ENCODE measurements at places on chromosomes 2 and 18. TPM values are rescaled to one million over a fixed set of nuclear protein-coding genes. Genes with fewer than 3 reads are reported as not detected.
A peak's percentile ranks its signal among the peaks of the same experiment; 100 is the strongest.

- DNase-seq: peak; percentile 32
Measured at GRCh38 chr2:43636621-43637020, 439 bp upstream of the PLEKHH2 start.

GRCh38 chr2:234324116-234324515 lies 172.8 kb downstream of the ARL4C start:
- DNase-seq: no peak

DNA sequence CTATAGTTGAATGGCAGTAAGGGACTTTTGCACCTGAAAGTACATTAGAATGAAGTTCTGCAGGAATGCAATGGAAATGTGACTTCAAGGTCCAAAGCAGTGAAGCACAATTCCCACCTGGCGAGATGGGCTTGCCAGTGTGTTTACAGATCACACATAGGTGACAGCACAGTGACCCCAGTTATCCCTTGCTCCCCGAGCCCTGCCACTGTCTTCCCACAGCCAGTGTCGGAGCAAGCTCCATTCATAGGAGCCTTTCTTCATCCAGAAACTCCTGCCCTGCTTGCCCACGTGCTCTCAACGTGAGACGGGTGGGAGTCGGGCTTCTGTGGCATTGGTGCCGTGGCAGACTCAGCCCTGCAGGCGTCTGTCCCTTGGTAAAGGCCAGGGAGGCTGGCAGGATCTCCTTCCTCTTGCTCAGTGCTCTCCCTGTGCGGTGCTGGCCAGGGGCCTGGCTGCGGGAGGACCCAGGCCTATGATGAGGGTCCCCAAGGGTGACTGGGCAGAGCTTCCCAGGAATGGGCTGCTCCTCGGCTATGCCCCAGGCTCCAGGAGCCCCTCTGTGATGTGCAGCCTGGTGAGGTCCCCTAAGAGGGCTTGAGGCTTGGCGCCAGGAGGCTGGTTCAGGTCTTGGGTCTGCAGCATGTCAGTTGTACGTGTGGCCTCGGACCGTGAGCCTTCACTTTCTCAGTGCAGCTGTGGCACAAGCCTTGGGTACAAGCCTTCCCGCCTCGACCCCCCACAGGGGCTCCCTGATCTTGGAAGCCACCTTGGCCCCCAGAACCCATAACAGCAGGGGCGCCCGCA lies 40.2 kb downstream of the SNED1 start:
- DNase-seq: no peak

DNA sequence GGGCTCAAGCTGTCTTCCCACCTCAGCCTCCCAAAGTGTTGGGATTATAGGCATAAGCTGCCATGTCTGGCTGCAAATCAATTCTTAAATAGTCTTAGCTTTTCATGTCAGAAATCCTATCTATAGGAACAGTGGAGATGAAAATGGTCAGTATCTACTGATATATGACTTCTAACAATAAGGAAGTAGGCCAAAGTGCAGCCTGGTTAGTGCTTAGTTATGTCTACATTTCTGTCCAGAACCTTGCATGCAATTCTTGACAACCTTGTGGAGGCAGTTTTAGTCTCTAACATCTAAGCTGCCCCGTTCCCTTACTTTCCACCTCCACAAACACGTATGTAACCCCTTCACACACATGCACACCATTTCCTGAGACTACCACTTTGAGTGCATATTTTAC lies 169.2 kb upstream of the SPATS2L start:
- DNase-seq: no peak

DNA sequence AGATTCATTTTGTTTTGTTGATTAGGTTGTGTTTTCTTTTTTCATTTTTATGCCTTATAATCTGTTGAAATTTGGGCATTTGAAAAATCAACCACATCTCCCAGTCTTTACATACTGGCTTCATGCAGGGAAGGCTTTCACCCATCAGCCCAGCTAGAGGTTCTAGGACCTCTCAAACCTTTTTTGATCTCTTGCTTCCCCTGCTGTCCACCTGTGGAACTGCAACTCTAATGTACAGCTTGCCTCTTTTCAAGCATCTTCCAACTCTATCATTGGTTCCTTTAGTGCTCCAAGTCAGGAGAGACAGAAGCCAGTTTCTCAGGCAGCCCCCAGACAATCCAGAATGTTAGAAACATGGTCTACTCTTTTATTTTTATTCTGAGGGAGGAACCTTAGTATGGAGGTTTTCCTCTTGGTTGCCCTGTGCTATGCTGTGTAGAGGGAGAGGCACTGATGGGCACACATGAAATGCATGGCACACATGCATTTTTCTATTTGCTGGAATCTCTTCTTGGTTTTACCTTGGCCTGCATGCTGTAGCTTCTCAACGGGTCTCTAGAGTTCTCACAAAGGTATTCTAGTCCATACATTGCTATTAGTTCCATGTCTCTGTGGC lies 107.2 kb upstream of the L3MBTL4 start:
- peak; percentile 38 for DNase-seq

DNA sequence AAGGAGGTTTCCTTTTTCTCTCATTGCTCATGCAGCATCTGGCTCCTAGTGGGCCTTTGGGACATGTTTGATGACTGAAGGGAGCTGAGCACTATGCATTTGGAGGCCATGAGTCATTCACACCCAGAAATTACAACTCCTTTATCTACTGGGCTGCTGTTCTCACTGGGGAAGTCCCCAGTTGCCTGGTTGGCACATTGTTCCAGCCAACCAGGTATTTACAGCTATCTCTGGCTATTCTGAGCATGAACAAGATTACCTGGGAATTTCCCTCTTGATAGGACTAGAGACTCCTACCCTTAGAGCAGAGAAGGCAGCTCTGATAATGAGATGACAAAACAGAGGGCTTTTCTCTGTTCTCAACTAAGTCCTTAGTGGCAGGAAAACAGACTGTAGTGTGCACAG lies 206.5 kb downstream of the SETBP1 start:
- peak; percentile 76 for DNase-seq

DNA sequence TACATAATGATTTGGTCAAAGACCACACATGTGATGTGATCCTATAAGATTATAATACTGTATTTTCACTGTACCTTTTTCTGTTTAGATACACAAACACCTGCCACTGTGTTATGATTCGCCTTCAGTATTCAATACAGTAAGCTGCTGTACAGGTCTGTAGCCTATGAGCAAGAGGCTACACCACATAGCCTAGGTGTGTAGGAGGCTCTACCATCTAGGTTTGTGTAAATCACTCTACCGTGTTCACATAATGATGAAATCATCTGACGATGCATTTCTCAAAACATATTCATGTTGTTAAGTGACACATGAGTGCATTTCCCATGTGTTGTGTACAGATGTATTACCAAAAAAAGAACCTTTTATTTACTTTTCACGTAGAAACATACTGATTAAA lies 74.5 kb downstream of the USP40 start:
- DNase-seq: no peak

- DNase-seq: no peak
Measured at GRCh38 chr2:212427638-212428037, 111.0 kb downstream of the ERBB4 start.

BOLL gene
- not detected for total RNA-seq

CEP76 gene
- total RNA-seq: 18.0 TPM

MYO5B gene
- 0.02 TPM for total RNA-seq

UPP2 gene
- total RNA-seq: not detected

ANKRD30BL gene
- not detected for total RNA-seq

All from activated naive CD4-positive, alpha-beta T cell treated with anti-CD3 and anti-CD28 coated beads for 36 hours (primary cell).